CD4-positive, alpha-beta memory T cell (primary cell): ENCODE measurements at places on chromosomes 3 and 15. TPM values are rescaled to one million over a fixed set of nuclear protein-coding genes. Genes with fewer than 3 reads are reported as not detected.

DNA sequence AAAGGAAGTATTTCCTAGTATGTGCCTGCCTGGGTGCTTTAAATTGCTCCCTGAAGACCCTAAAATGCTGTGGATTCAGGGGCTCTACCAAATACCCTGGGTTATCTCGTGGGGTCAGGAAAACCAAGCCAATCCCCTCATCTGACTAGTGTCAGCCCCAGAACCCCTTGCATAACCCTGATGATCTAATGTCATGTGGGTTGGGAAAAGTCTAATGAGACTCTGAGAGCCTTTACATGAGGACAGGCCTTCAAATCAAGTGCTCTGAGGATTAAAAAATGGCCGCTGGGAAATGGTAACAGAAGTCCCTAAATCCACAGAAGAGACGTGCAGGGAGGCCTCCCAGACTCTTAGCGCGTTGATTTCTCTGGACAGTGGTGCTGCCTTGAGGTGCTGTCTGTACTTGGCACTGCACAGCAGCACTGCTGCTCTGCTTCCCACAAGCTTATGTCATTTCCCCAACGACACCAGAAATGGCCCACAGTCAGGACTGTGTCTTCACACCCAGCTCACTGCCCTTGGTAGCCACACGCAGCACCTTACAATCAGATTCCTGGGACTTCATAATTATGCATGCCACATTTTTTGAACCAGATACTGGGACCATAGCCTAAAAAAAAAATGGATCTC is 16.6 kb downstream of the EIF4E3 start:
- DNase-seq, result no peak

GRCh38 chr3:45597581-45597980 is 3.0 kb downstream of the LIMD1 start:
- no peak for DNase-seq

DNA sequence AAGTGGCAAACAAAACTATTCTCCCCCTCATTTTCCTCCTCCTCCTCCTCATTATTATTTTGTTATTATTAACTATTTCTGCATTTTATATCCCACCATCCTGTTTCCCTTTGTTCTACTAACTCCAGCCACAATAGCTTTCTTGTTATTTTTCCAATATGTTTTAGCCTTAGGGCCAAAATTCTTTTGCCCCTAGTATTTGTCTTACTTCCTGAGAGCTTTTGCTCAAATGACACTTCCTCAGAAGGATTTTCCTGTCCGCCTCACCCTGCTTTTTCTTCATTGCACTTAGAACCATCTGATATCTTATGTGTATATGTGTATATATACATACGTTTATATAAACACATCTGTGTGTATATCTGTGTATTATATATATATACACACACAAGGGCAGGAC is 32.7 kb upstream of the NUDT16 start:
- no peak for DNase-seq

Gene ECE2
- total RNA-seq, result not detected

Gene ARL6IP5
- 156 TPM for total RNA-seq

Gene MAGEL2
- total RNA-seq, result not detected
